ENCODE measurements at places on chromosomes 6 and 20. TPM values are rescaled to one million over a fixed set of nuclear protein-coding genes. Genes with fewer than 3 reads are reported as not detected.
A peak's percentile ranks its signal among the peaks of the same experiment; 100 is the strongest.

The R3HDML gene
- total RNA-seq = not detected

DNA sequence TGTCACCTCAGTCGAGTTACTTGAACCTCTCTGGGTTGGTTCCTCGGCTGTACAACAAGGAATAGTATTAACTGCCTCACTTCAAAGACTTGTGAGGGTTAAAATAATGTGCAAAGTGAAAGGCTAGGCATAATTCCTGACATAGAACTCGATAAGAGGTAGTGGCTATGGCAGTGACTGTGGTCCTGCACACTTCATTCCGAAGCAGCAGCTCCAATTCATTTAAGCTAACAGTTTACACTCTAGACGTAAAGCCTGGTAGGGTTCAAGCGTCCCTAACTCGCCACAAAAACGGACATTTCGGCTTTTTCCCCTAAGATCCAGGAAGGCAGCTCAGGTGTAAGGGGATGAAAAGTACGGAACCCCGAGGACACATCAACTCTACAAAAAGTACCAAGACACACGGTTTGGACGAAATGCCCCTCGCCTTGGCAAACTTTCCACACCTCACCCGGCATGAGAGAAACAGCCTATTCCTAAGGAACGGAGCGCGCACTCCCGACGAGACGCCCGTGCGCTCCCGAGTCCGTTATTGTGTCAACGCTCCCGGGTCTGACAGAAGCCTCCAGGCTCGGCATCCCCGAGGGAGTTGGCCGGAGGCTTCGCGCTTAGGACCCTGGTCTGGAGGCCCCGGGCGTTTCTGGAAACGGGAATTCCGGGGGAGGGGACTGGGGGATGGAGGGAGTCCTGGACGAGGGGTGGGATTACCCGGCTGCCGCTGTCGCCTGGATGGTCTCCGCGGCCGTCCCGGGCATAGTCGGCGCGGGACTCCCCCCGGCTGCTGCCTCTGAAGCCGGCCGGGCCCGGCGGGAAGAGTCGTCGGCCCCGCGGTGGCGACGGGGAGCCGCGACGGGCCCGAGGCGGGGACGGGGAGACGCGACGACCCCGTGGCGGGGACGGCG, 937 bp downstream of the ZNF318 start:
- DNase-seq = peak; percentile 54

The TBC1D7 gene
- 26.0 TPM for total RNA-seq

DNA sequence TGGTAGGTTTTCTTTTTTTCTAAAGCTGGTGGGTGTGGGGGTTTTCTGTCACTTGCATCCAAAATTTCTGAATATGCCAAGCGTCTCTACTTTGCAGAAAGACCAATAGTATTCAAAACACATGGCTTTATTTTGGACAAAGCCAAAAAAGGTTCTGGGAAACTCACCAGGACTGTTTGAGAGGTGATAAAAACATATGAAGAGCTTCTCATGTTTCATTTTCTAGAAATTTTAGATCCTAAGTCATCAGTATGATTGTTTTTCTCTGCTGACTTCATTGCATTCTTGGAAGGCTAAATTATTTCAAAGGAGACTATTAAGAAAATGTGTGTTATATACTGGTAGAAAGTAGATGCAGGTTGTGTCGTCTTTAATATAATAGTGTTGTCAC, 51.3 kb downstream of the GCLC start:
- DNase-seq = no peak

- no peak for DNase-seq
Measured at GRCh38 chr6:52310932-52311331, 26.4 kb upstream of the MCM3 start.

DNA sequence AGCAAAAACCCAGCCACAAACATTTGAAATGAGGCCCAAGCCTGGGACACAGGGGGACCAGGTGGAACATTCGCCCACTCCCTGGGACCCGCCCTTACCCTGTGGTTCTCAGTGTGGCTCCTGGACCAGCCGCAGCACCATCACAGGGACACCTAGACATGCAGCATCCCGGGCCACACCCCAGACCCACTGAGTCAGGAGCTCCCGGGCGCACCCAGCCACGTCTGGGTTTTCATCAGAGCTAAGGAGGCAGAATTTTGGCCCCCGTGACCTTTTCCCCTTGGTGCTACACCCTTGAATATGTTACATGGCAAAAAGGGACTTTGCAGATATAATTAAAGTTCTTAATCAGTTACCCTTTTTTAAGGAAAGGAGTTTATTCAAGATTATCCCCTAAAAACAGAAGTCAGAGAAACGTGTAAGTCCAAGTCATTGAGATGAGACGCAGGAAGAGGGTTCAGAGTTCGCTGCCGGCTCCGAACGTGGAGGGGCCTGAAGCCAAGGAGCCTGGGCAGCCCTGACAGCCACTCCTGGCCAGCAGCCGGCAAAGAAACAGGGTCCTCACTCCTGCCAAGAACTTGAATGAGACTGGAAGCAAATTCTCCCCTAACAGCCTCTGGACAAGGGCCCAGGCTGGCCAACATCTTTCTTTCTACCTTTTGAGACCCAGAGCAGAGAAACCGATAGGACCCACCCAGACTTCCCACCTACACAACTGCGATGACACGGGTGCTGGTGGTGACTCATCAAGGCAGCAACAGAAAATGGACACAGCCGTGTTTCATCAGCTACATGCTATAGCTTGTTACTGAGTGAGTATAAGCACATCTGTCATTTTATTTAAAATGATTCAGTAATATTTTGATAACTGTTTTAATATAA, 25.3 kb downstream of the BFSP1 start:
- DNase-seq = peak; percentile 9

The ZNF165 gene
- total RNA-seq = 4.7 TPM

DNA sequence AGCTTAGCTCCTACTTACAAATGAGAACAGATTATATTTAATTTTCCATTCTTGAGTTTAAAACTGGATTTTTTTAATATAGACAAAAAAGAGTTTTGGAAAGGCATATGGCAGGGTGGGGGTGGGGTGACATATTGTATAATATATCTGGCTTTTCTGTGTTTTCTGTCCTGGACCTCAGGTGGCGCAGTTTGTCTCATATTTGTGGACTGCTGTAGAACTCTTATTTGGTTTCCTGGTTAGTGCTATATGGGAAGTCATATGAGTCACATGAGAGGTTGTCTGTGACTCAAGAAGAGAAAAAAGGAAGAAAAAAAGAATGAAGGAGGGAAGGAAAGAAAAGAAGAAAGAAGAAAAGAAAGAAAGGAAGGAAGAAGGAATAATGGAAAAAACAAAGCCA, 131.8 kb downstream of the CLVS2 start:
- no peak for DNase-seq

DNA sequence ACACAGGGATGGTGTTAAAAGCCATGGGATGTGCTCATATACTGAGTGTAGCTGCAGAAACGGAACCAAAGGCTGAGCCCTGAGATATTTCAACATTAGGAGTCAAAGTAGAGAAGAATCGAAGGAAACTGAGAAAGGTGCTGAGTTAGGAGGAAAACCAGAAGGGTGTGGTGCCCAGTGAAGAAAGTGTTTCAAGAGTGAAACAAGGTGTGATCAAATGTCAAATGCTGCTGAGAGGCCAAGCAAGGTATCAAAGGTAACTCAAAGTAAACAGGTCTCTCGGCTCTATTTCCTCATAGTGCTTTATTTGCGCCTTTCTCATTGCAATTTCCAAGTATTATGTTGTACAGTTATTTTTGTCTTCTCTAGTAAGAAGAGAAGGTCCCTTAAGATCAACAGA, 94.1 kb downstream of the PRDM1 start:
- no peak for DNase-seq

The LYRM2 gene
- total RNA-seq = 31.4 TPM

GRCh38 chr20:46117704-46118467, at the start of gene CD40:
CD40 (plus strand) TSS chr20:46118314; CDS start chr20:46118344, 30 bp downstream.
- DNase-seq = peak; percentile 94

The ARMC12 gene
- 1.1 TPM for total RNA-seq

GRCh38 chr6:88984152-88984551, 20.7 kb upstream of the RNGTT start:
- no peak for DNase-seq

DNA sequence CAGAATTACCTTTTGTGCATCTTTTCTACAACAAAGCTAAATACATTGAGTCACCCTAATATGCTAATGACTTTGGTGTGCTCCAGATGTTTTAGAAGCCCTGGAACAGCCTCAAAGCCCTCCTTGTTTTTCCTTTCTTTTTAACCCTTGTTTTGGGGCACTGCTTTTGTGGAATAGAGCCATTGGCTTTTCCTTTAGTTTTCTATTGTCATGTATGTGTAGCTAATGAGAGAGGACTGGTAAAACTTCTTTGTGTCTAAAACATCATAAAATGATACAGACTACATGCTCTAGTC, 158.8 kb downstream of the JARID2 start:
- DNase-seq = no peak

- no peak for DNase-seq
Measured at GRCh38 chr6:83226517-83226916, 33.4 kb downstream of the RWDD2A start.

Measured in B cell (primary cell).